ENCODE measurements at places on chromosomes 7 and 10.

DNA sequence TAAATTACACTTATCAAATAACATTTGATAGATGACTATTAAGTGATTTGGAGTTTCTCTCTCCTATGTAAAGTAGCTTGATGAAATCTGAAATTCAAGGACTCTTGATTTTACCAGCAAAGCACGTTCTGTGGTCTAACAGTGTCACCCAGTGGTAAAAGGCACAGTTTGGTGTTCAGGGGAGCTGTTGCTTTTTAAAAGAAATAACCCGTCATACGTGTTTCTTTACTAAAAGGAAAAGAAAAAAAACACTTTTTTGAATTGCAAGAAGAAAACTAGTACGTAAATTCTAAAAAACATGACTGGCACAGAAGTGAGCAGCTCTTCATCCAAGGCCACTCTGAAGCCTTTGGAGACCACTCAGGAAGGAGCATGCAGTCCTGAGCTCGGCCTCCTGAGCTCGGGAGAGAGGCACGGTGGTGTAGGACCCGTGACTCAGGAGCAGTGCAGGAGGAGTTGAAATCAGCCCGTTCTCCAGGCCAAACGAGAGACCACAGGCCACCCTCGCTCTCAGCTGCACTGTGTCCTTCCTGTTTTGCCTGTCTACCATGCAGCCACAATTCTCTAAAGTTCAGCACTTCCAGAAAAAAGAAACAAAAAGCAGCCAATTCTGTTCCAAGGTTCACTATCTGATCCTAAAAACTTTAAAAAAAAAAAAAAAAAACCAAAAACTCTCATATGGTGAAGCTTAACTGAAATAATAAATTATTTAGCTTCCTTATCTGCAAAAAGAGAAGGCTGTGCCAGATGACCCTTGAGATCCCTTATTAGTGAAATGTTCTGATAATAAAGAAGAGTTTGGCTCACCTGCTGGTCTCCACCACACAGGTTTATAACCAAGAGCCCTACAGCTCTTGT, 212.6 kb upstream of the FRMD4A start:
- peak; percentile 40 for DNase-seq

GRCh38 chr10:84547616-84548015, 219.2 kb downstream of the CCSER2 start:
- no peak for DNase-seq

- DNase-seq = no peak
These were observed 161.0 kb upstream of the TRIM24 start for GRCh38 chr7:138299066-138299465.

DNA sequence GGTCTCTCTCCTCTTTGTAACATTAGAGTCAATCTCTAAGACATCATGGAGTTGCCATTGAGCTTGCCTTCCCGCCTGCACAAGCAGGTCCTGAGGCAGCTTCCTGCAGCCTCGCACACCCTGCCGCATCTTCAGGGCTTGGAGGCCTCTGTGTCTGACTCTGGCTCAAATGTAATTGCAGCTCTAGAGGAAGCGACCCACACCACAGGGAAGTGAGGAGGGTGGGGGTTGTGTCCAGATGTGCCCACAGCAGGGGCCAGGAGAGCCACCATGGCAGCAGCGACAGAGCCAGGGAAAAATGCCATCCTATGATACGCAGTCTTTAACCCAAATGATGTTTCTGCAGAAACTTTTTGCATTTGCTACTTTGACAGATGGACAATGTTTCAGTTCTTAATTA, 216.0 kb upstream of the ZNF32 start:
- DNase-seq = no peak

DNA sequence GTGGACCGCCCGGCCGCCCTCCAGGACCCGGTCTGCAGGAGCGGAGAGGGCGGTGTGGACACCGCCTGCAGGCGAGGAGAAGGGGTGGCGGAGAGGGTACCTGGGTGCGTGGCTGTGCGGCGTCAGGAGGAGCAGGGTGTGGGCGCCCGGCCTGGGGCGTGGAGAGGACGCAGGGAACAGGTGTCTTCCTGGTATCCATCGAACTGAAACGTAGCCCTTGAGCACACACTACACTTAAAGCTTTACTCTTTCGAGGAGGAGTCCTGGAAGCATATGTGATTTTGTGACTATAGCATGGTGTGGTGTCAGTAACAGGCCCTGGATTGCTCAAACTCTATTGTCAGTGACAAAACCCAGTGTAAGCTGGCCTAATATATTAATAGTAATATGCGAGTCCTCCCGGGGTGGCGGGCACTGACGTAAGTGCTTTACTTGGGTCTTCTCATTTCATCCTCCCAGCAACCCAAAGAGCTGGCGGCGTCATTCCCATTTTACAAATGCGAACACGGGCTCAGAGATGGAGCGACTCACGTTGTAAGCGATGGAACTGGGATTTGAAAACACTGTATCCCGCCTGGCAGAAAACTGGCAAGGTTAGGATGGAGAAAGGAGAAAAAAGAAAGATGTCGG, 508 bp upstream of the TECPR1 start:
- DNase-seq = no peak

DNA sequence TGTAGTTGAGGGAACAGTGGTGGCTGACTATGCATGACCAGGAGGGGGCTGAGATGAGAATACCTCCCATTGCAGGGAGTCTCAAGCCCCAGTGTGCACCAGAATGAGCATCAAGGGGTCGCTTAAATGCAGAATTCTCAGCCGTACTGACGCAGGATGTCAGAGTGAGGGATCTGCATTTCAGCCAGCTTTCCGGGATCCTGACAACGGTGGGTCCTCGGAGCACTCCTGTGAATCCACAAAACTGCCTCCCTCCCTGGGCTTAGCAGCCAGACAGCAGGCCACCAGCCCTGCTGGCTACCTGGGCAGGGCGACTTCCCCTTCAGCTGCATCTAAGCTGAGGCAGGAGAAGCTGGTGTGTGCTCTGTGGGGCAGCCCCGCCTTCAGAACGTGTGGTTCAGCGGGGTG, 21.8 kb upstream of the LOXL4 start:
- DNase-seq = no peak

DNA sequence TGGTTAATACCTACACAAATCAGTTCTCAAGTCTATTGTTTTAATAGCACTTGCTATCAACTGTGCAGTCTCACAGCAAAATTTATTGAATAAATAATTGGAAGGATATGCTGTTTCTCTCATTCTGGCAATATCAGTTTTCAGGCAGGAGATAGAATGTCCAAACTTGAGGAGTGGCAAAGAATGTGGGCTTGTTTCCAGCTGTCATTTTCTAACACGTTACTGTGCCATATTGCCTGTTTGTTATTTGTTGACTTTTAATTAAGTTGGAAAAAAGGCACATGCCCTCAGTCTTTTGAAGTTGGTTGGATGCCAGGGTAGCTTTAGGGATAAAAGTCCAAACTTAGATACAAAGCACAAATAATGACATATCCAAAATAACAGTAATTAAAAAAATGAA, 52.2 kb downstream of the MAGI2 start:
- no peak for DNase-seq

DNA sequence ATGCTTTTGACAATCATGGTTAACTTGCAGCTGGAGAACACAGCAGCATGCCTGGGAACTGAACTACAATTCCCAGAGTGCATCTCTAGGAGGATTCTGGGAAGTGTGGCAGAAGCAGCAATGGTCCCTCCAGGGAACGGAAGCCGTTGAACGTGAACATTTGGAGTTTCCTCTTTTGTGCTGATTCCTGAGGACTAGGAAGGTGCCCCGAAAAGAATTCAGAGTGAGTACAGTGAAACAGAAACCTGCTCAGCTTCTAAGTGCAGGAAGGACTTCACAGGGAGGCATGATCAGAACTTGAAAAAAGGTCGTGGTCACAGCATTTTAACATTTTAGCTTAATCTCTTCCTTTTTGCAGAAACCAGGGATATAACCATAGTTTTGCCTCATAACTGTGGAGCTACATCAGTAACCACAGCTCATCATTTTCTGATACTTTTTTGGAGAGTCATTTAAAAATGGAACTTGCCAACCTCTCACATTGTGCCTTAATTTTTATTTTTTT, at the start of gene NUDT13:
Gene NUDT13, plus strand, starts transcription at position 111 of the 505 bp plus-strand sequence. CDS start 3,911 bp downstream, outside the sequence.
- peak; percentile 71 for DNase-seq

- no peak for DNase-seq
These were observed 16.3 kb downstream of the ZMIZ2 start for GRCh38 chr7:44764665-44765578.

Data from iris pigment epithelial cell (primary cell).